ENCODE measurements at places on chromosomes 1 and 21.
A peak's percentile ranks its signal among the peaks of the same experiment; 100 is the strongest.

- DNase-seq: peak; percentile 18
Observed at GRCh38 chr1:212858461-212859265, 588 bp downstream of the FLVCR1 start.

- no peak for DNase-seq
Observed at GRCh38 chr1:229880271-229881170, 186.5 kb upstream of the GALNT2 start.

DNA sequence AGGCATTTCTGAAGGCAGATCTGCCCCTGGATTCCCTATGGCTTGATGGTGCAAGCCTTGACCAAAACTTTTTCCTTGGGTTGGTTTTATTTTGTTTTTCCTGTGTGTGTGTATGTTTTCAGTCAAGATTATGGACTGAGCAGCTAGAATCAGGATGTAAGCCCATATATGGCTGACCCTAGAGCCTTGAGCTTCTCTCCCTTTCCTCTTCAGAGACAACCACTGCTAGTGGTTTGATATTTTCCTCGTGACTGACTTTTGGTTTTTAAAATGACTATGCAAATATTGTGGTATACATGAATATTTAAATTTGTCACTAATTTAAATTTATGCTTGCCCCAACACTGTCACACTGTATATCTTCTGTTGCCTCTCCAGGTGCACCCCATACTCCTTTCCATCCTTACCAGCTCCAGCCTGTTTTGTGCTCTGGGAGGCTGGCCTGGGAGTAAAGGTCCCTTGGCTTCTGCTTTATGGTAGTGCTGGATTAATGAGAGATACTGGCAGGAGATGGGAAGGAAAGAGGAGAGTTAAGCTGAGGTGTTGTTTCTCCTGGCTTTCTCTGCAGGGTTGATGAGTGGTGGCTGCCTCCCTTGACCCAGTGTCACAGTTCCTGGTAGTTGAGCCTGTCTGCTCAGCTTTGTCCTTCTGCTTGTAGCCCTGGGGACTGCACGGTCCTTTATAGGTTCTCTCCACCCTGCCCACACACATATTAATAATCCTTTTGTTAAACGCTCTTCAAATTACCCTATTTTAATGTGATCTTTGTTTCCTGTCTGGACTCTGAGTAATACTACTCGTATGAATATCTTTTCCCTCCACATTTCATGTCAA, 44.4 kb downstream of the RWDD3 start:
- no peak for DNase-seq

DNA sequence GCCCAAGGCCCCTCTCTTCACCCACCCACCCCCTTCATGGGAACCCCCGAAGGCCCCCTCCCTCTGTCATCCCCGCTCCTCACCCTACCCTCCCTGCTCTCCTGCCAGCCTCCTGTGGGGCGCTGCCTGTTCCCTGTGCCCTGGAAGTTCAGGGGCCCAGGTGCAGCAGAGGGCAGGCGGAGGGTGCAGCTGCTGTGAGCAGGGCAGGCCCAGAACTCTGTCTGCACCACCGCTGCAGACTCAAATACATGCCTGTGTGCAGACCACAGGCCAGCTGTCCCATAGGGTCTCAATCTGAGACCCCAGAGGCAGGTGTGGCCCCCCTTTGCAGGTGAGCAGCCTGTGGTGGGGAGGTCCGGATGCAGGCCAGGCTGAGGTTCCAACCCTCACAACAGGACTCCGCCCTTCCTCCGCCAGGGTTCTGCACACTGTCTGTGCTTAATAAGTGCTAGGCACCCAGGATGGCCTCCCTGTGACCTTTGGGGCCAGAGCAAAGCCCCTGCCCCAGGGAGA, 62.5 kb downstream of the WNT9A start:
- peak; percentile 42 for DNase-seq

- no peak for DNase-seq
Observed at GRCh38 chr1:186302381-186302920, 72.6 kb downstream of the TPR start.

DNA sequence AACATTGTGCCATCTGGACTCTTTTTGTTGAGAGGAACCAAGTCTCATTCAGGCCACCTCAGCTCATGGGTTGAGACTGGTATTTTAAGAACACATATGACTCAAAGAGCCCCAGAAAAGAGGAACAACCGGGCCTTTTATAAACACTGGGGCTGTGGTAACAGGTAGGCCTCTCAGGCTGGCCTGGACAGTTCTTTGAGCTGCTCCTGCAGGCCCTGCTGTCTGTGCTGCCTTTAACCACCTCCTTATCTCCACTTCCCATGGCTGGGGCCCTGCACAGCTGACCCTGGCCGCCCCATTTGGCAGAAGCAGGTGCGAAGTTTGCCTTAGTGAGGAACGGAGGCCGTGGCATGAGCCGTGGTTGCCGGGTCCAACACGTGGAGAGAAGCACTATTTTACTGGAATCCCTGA, 163.3 kb downstream of the RHOU start:
- peak; percentile 2 for DNase-seq

- DNase-seq: no peak
Observed at GRCh38 chr1:114061121-114061830, 82.0 kb downstream of the OLFML3 start.

- no peak for DNase-seq
Observed at GRCh38 chr1:204319462-204319861, 40.3 kb downstream of the PLEKHA6 start.

DNA sequence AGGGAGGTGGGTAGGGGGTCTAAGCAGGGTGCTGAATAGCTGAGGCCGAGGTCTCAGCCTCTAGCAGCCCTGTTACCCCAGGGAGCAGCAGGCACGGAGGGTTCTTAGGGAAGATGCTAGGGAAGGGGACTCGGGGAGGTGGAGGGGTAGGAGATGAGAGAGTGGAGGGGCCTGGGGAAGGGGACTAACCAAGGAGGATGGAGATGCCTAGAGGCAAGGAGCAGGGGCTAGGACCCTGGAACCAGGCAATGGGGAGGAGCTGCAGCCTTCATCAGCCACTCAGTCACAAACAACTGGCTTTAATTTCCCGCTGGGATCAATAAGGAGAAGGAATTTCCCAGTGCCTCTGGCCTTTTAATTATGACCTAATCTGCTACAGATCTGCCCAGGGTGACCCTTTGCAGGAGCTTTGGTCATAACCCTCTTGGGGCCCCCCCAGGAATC, 2.9 kb upstream of the CRABP2 start:
- DNase-seq: no peak

- DNase-seq: no peak
Observed at GRCh38 chr1:245301162-245301580, 146.4 kb downstream of the KIF26B start.

- DNase-seq: no peak
Observed at GRCh38 chr1:50417946-50418599, 5.2 kb downstream of the DMRTA2 start.

DNA sequence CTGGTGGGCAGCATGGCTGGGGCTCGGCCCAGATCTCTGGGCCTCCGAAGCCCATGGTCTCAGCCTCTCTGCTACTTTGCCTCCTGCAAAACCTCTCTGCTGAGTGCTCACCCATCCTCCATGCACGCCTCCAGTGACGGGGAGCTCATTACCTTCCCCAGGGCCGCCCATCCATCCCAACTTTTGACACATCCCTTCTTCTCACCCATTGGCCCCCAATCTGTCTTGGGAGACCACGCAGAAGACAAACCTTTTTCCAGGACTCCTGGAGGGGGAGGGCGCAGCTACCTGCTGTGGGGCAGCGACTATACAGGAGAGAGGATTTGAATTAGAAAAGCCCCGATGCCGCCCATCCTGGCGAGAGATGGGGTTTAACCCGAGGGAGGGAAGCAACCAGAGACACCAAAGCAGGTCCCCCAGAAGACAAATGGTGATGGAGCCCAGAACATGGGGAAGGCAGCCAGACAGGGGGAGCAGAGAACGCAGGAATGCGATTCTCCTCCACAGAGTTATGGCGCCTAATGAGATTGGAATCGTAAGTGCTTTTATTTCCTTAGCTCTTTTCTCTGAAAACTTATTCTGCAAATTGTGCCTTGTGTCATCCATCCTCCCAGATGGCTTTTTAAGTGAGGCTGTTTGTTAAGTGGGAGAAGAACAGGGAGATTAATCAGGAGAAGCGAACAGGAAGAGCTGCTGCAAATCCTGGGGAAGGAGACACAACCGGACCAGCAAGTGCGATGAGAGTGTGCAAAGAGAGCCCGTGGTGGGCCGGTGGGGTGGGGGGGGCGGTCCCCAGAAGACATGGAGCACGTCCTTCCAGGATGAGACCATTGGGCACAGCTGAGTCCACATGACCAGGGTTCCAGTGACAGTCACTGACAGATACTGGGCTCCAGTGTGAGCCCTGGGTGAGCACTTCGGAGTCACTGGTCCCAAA, 623.5 kb downstream of the MATN1 start:
- no peak for DNase-seq

GRCh38 chr1:221532071-221532773, 209.7 kb downstream of the DUSP10 start:
- DNase-seq: no peak

DNA sequence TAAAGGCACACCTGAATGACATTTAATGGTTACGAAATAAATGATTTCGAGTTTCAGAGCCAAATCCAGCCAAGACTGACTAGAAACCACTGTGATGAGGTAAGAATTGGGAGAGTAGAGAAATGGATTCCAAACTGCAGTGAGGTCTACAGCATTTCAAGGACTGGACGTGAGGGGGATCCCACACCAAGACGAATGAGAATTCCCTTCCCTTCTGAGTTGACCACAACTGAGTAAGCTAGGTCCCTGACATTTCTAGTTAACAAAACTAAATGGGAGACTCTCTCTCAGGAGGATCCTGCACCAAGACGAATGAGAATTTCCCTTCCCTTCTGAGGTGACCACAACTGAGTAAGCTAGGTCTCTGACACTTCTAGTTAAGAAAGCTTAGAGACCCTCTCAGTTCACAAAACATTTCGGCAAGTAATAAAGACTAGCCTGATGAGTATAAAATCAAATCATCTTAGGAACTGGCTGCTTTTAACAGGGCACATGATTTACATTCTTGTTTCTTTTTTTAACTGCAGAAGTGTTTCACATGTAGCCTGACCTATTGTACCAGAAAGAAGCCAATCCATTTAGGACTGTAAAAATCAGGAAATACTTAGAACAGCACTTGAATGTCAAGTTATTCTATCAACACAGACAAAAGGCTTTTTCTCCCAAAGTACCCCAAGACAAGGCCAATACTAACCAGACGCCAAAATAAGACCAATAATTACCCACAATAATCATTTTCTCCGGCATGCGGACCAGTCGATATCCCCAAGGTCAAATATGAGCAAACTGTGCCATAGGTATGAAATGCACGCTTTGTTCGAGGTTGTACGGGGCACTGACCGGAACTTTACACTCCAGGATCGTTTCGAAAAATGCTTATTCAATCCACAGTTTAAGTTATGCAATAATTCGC, 1.4 kb upstream of the SPATA1 start:
- peak; percentile 6 for DNase-seq

DNA sequence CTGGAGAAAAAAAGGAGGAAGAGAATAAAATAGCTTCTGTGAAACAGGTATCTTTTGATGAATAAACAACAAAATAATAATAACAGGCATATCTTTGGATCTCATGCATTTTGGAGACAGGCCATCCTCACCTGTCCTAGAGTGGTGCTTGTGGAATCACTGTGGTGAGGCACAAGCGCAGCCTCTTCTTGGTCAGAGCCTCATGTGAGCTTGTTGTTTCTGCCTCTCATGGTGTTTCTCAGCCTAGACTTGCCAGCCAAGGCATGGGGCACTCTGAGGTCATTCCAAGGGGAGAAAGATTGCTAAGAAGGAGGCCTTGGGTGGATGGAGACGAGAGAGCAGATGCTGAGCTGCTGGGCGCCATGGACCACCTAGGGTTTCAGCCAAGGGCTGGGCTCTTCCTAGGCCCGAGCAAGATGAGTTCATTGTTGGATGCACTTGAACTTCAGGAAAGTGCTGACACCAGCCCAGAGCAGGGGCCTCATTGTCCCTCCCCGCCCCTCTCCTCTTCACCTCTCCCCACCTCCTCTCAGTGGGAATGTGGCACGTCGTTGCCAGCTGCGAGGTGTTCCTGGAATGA, 49.5 kb downstream of the ATP5PO start:
- no peak for DNase-seq
